Activated T-helper 2 cell treated with anti-CD3 and anti-CD28 coated beads, Interferon-gamma antibody, Interleukin-2, Interleukin-4, amounts not matched to agents 10 μg/mL and 5 μg/mL and 100 μg/mL, durations not matched to agents 14 hours and 24 hours and 36 hours (primary cell): ENCODE measurements at places on chromosomes 1 and 21.

DNA sequence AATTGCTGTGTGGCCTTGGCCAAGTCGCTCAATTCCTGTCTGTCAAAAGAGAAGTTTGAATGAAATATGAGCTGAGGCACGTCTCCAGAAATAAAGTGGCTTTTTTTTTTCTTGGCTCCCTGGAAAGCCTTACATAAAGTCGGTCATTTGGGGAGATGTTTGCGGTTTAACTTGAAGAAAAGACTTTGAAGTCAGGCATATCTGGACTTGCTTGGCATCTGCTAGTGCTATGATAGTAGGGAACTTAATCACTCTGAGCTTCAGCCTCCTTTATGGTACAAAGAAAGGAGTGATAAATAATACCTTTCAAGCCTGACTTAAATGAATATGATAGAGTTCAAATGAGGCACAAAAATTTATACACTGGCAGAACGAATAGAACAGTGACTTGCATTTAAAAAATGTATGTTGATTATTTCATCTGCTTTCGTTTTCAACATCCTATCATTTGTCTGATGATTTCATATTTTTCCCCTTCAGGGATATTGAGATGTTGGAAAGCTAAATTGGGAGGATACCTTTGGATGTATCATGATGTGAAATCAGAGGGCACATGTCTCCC is 60.2 kb downstream of the FASLG start:
- no peak overlapping the region for H3K4me3 ChIP-seq
- H3K4me1 ChIP-seq: peaks cover 46% of the 10 kb centered on the region
- no peak for DNase-seq
- H3K27ac ChIP-seq: no peak overlapping the region
- no peaks in the 10 kb centered on the region for H3K36me3 ChIP-seq

DNA sequence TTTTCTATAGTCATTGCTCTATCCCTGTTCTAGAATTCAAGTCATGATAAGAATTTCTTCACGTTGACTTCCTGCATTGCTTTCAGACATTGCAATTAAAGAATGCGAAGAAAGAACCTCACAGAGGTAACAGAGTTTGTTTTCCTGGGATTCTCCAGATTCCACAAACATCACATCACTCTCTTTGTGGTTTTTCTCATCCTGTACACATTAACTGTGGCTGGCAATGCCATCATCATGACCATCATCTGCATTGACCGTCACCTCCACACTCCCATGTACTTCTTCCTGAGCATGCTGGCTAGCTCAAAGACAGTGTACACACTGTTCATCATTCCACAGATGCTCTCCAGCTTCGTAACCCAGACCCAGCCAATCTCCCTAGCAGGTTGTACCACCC is 10.6 kb downstream of the APCS start:
- peaks cover 3% of the 10 kb centered on the region for H3K27me3 ChIP-seq
- H3K27ac ChIP-seq: no peak overlapping the region
- H3K36me3 ChIP-seq: no peaks in the 10 kb centered on the region
- DNase-seq: no peak
- H3K4me3 ChIP-seq: no peak overlapping the region
- H3K4me1 ChIP-seq: no peaks in the 10 kb centered on the region

- no peak overlapping the region for H3K4me3 ChIP-seq
- no peak overlapping the region for H3K27ac ChIP-seq
- H3K36me3 ChIP-seq: no peaks in the 10 kb centered on the region
- no peak for DNase-seq
- H3K27me3 ChIP-seq: no peaks in the 10 kb centered on the region
Observed at GRCh38 chr1:51301844-51302162, 28.6 kb downstream of the TTC39A start.

- peaks cover 68% of the 10 kb centered on the region for H3K4me1 ChIP-seq
- no peak overlapping the region for H3K4me3 ChIP-seq
- no peaks in the 10 kb centered on the region for H3K27me3 ChIP-seq
- no peak overlapping the region for H3K27ac ChIP-seq
Observed at GRCh38 chr1:26717017-26717491, 21.2 kb downstream of the ARID1A start.

DNA sequence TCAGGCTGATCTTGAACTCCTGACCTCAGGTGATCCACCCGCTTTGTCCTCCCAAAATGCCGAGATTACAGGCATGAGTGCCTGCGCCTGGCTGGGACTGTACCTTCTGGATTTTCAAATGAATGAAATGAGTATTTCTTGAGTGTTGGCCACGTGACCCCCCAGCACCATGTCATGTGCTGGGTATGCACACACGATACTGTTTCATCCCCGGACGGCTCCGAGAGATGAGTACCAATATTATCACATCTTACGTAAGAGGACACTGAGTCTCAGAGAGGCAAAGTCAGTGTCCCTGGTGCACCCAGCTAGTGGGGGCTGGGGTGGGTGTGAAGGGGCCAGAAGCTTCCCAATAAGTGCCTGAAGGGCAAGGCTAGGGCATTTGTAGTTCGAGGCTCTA is 780 bp upstream of the CROCC start:
- no peaks in the 10 kb centered on the region for H3K36me3 ChIP-seq
- no peak overlapping the region for H3K4me3 ChIP-seq
- no peaks in the 10 kb centered on the region for H3K27me3 ChIP-seq
- H3K4me1 ChIP-seq: peaks cover 14% of the 10 kb centered on the region
- no peak overlapping the region for H3K27ac ChIP-seq
- DNase-seq: no peak
